Stimulated activated CD4-positive, alpha-beta T cell treated with anti-CD3 and anti-CD28 coated beads, Interleukin-12 subunit alpha, Interleukin-12 subunit beta, amount 100 ng/mL, for 4 hours (primary cell): ENCODE measurements at places on chromosomes 12 and 14.

DNA sequence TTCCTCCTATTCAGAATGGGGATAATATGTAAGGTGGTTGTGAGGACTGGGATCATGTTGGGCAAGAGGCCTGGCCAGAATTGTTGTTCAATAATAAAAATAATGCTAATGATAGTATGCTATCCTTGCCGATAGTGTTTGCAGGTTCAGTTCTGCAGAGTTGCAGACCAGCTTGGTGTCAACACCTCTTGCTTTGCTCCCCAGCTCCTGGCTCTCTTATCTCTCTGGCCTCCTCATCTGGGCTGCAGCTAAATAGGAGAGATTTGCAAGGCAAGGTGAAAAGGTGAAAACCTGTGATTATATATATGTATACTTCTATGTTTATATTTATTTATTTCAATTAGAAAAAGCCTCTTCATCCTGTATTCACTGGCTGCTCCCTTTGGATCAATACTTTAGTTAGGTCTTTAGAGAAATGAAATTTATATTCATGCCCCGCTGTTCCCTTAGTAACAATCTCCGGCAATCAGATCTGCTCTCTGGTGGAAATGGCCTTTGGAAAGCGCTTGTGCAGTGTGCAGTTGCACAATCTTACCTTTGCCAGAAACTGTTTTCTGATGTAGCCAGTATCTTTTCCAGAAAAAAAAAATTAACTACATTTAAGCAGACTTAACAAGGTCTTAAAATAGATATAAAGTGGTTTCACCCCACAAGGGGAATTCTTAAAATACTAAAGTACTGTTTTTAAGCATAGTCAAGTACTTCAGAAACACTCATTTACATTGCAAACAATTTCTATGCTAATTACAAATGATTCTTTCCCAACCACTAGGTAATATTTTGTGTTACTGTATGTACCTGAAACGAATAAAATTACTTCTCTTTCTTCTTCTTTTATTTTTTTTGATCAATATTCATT, 19.1 kb upstream of the ACVR1B start:
- DNase-seq: no peak

DNA sequence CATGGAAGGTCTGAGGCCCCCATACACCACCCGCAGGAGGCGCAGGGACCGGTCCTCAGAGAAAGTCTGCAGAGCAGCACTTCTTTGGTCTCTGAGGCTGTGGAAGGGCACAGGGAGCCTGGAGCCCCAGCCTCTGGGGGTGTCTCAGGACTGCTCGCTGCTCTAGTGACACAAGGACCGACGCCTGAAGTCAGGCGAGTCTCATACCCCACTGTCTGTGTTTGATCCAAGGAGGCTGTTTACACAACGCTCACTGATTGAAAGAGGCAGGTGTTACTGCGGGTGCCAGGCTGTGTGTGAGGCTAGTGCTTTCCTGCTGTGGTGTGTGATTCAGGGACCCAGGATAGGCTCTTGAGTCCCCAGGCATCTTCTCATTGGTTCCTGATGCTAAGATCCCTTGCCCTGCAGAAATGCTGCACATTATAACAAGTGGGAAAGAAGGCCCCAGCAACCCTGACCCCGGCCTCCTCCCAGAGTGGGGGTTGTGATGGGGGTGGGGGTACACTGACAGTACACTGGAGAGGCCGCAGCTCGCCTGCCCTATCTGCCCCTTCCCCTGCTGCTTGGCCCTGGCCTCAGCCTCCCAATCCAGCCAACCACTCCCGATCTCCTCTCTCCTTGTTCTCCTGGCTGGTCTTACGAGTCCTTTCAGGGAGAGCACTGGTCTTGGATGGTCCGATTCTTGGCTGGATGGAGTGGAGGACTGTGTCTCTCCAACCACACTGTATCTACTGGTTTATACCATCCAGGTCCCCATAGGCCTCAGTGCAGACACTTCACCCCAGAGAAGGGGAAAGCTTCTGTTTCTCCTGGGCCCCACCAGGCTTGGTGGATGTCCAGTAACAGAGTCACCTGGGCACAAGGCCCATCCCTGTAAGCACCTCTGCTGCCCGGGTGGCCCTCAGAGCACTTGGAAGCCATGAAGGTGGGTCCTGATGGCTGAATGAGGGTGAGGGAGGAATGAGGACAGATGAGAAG, 6.6 kb downstream of the CACNA2D4 start:
- DNase-seq: no peak

GRCh38 chr14:35471803-35472202, 62.2 kb upstream of the INSM2 start:
- no peak for DNase-seq

DNA sequence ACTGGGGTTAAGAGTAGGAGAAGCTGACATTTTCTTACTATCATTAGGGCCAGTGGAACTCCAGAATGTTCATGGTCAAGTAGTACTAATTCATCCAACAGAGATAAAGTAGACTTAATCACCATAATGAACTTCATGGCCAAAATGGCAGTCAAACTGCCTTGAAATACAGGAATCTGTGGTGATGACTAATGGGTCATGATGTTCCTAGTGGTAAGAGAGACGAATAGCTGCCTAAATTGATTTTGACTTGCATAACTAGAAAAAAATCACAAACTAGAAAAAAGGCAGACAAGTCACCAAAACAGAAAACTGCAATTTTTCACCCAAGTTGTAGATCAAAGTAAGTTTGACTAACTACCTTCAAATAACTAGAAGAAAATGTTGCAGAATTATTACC, 138.5 kb downstream of the MGAT4C start:
- no peak for DNase-seq

DNA sequence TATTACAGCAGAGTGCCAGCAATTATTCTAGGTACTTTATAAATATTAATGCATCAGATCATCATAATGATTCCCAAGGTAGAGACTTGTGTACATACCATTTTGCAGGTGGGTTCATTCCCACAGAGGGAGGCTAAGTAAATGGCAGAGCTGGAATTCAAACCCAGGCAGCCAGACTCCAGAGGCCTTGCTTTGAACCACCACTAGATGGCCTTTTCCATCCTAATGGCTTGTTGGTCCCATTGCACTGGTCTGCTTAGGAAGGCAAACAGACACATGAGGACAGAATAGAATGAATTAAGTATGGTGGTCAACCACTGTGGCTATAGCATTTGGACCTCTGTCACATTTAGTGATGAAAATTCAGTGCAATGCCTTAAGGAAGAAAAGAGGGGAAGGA, 158.7 kb downstream of the METTL25 start:
- no peak for DNase-seq

DNA sequence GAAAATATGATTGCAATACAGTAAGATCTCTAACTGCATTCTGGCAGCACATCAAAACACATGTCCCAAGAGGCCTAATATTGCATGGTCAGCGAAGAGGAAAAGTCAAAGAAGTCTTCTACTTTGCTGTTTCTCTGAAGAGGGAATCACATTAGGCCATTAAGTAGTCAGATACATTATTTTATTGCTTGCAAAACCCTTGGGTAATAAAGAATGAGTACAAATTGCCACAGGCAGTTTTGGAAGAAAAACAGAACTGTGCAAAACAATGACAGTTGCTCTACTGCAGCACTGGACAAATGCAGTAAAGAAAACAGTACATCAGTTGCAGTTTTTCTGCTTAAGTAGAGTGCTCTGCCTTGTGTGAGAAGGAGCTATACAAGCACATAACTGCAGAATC, 211.9 kb downstream of the MED13L start:
- no peak for DNase-seq

DNA sequence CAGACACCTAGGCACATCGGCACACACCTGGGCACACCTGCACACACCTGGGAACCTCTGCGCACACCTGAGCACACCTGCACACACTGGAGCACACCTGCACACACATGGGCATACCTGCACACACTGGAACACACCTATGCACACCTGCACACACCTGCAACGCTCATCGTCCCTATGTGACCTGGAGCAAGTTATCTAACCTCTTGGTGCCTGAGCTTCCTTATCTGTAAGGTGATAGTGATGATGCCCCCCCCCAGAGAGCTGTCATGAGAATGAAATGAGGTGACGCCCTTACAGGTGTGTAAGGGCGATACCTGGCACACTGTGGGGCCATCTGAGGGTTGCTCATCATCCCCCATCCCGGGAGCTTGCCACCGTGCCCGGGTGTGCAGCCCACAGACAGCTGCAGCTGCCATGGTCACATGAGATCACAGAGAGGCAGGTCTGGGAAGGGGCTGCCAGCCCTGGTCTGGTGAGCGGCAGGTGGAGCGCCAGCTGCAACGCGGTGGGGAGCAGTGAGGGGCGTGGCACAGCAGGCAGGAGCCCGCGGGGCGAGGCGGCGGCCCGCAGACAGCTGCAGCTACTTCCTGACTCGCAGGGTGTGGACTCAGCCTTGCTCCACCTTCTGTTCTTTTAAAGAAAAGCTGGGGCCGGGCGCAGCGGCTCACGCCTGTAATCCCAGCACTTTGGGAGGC, 59.9 kb upstream of the FBRSL1 start:
- peak; percentile 41 for DNase-seq

GRCh38 chr12:19074700-19075099, 54.8 kb upstream of the PLEKHA5 start:
- DNase-seq: no peak
